ENCODE measurements at places on chromosomes 16 and 17.

DNA sequence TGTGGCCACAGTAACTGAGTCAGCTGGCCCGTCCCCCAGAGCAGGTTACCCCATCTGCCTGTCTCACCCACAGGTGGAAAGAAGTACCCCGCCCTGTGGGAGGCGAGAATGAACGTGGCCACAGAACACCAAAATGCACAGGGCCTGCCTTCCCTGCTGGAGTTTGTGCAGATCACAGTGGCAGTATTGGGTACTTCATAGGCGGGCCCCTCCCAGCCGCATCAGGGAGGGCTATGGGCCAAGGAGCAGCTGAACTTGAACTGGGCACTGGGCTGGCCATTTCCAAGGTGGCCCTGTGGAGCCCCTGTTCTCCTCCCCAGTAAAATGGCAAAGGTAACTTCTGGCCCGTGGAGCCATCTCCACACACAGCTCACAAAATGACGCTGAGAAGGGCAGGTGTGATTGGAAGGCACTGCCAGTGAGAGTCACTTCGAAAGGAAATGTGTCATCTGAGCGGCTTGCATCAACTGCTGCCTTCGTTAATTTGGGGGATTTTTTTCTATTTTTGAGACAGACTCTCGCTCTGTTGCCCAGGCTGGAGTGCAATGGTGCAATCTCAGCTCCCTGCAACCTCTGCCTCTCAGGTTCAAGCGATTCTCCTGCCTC, 162.9 kb downstream of the ENGASE start:
- DNase-seq: no peak

- no peak for DNase-seq
These were observed 27.7 kb upstream of the CBX4 start for GRCh38 chr17:79866791-79867518.

DNA sequence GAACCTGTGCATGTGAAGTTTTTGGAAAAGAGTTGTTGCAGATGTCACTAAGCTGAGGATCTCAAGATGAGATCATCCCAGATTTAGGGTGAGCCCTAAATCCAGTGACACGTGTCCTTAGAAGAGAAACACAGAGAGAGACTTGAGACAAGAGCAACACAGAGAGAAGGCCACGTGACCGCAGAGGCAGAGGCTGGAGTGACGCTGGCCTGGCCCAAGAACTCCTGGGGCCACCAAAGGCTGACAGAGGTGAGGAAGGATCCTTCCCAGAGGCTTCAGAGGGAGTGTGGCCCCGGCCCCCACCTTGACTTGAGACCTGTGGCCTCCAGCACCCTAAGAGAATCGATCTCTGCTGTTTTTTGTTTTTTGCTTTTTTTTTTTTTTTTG, 12.1 kb upstream of the RHBDF2 start:
- DNase-seq: no peak

- DNase-seq: peak; percentile 67
These were observed 169.3 kb downstream of the CYB561 start for GRCh38 chr17:63276821-63277220.

GRCh38 chr17:21389394-21389793, 13.2 kb downstream of the KCNJ12 start:
- DNase-seq: no peak
